ENCODE measurements at places on chromosomes 3 and 15. TPM values are rescaled to one million over a fixed set of nuclear protein-coding genes. Genes with fewer than 3 reads are reported as not detected.

DNA sequence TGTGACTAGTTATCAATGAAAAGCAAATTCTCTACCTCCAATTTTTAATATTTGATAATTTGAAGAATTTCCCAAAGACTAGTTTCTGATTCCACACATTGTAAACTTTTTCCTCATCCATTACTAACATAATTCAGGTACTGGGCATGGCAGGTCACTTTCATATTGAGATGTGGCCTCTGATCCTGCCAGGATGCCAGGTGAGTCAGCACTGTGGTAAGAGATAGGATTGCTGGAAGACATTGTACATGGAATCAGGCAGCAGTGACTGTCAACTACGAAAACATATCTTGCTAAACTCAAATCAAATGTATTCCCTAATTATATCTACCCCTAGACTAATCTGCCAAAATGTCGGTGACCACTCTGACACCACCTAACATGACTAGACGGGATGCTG lies 33.2 kb upstream of the POU1F1 start:
- H3K4me1 ChIP-seq = no peaks in the 10 kb centered on the region
- no peaks in the 10 kb centered on the region for H3K27me3 ChIP-seq
- no peaks in the 10 kb centered on the region for H3K36me3 ChIP-seq

DNA sequence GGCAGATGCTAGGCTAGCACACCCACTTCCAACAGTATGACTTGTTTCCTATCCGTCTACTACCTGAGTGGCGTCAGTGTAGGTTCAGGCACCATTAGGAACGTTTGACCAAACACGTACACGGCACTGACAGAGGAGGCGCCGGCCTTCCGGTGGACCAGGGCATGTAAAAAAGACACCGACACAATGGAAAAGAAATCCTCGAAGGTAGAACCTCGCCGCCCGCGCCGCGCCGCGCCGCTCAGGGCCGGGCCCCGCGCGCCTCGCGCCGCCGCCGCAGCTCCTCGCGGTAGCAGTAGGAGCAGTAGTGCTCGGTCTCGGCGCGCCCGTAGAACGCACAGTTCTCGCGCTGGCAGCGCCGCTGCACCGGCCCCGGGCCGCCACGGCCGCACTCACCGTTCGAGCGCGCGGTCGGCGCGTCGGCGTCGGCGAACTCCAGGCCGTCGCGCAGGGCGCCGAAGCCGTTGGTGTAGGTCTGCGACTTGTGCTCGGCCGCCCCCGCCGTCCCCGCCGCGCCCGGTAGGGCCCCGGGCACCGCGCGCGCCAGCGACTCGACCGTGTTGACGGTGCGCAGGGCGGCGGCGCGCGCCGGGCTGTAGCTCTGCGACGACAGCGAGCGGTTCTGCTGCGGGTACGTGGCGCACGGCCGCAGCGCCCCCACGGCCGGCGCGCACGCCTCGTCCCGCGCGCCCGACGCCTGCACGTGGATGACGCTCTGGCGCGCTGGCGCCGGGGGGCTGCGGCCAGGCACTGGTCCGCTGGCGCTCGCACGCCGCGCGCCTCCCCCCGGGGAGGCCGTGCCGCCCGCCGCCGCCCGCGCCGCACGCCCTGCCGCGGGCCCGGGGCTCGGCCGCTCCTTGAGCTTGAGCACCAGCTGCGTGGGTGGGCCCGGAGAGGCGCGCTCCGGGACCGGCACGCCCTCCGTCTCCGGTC lies 156.7 kb downstream of the KLF13 start:
- H3K4me3 ChIP-seq = peak overlapping the region; percentile 36
- no peaks in the 10 kb centered on the region for H3K36me3 ChIP-seq
- H3K4me1 ChIP-seq = no peaks in the 10 kb centered on the region
- no peak overlapping the region for H3K27ac ChIP-seq

DNA sequence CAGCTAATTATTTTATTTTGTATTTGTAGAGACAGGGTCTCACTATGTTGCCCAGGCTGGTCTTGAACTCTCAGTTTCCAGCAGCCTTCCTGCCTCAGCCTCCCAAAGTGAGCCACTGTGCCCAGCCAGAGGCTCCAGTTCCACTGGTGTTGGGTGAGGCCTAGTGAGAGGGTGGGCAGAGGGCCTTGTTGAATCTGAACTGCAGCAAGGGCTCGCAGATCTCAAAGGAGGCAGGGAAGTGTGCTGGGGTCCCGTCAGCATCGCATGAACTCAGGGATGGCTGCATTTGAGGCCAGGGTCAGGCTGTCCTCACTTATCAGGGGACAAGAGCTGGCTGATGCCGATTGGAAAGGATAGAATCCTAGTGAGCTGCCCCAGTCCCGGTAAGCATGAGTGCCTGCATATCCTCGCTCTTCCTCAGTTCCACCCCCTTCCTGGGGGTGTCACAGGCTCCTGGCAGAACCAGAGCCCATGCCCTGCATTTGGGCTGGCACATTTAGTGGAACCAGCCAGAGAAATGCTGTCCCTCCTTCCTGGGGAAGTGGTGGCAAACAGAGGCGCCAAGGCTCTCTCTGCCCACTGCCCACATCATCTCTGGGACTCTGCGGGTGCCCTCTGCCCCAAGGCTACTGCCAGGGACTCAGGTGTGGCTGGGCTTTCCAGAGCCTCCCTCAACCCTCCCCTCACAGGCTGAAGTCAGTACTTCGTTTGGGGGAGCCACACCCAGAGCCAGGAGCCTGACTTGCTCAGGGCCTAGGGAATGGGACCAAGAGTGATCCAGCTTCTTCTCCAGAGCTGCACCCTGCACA lies 24.1 kb downstream of the ALS2CL start:
- no peaks in the 10 kb centered on the region for H3K27me3 ChIP-seq
- H3K4me1 ChIP-seq = no peaks in the 10 kb centered on the region
- H3K4me3 ChIP-seq = no peak overlapping the region

DNA sequence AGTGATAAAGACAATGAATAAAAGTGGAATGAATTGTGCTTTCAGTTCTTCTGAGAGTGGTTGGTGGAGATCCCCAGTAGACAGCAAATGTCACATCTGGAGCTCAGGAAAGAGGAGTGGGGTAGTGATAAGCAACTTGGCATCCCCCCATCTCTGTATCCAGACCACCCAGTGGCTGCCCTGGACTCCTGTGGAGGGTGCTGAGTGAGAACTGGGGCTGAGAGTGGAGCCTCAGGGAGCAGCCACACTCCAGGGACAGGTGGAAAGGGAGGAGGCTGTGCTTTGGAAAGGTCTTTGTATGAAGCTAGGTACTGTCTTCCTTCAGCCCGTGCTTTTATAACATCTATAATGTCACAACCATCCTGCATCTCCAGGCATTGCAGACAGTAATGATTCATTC lies 85.6 kb upstream of the RASGRF1 start:
- H3K4me1 ChIP-seq = no peaks in the 10 kb centered on the region
- H3K27ac ChIP-seq = no peak overlapping the region
- no peak for DNase-seq
- no peaks in the 10 kb centered on the region for H3K27me3 ChIP-seq
- no peak overlapping the region for H3K4me3 ChIP-seq

GRCh38 chr15:100891307-100892012 lies 11.8 kb downstream of the ALDH1A3 start:
- no peaks in the 10 kb centered on the region for H3K27me3 ChIP-seq
- no peaks in the 10 kb centered on the region for H3K36me3 ChIP-seq
- H3K4me3 ChIP-seq = no peak overlapping the region
- no peak for DNase-seq
- H3K4me1 ChIP-seq = no peaks in the 10 kb centered on the region

Gene LINGO1
- total RNA-seq = 2.7 TPM

DNA sequence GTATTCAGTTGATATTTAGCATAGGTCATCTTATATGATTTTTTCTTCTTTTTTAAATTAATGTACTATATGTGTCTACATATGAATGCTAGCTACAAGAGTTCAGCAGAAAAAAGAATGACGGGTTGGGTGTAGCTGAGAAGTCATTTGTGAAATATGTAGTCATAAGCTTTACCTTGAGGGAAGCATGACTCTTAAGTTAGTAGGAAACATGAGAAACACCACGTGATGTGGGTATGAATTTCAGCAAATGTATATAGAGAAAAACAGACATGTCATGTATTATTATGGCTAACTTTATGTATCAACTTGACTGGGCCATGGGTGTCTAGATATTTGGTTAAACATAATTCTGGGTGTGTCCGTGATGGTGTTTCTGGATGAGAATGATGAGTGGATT lies 125.0 kb downstream of the RAP2B start:
- no peak overlapping the region for H3K4me3 ChIP-seq
- no peak for DNase-seq
- H3K27ac ChIP-seq = no peak overlapping the region
- no peaks in the 10 kb centered on the region for H3K27me3 ChIP-seq

GRCh38 chr15:95990833-95991232 lies 339.7 kb upstream of the NR2F2 start:
- no peaks in the 10 kb centered on the region for H3K27me3 ChIP-seq
- no peak for DNase-seq
- H3K36me3 ChIP-seq = no peaks in the 10 kb centered on the region
- H3K27ac ChIP-seq = no peak overlapping the region

Gene GOLIM4
- total RNA-seq = 19.7 TPM

- no peak overlapping the region for H3K27ac ChIP-seq
- H3K27me3 ChIP-seq = no peaks in the 10 kb centered on the region
- no peak overlapping the region for H3K4me3 ChIP-seq
- no peaks in the 10 kb centered on the region for H3K36me3 ChIP-seq
- no peaks in the 10 kb centered on the region for H3K4me1 ChIP-seq
- no peak for DNase-seq
Observed at GRCh38 chr3:21158861-21159542, 592.0 kb downstream of the ZNF385D start.

- peak overlapping the region; percentile 67 for H3K27ac ChIP-seq
- peaks cover 10% of the 10 kb centered on the region for H3K4me1 ChIP-seq
- DNase-seq = peak; percentile 33
- H3K4me3 ChIP-seq = peak overlapping the region; percentile 82
- no peaks in the 10 kb centered on the region for H3K36me3 ChIP-seq
Observed at GRCh38 chr3:23203708-23204330, 692 bp downstream of the UBE2E2 start.

Gene FEZF2
- total RNA-seq = not detected

- H3K36me3 ChIP-seq = no peaks in the 10 kb centered on the region
- H3K4me1 ChIP-seq = peaks cover 77% of the 10 kb centered on the region
- H3K27me3 ChIP-seq = no peaks in the 10 kb centered on the region
- no peak for DNase-seq
Observed at GRCh38 chr3:134239538-134239937, 11.1 kb downstream of the RYK start.

GRCh38 chr15:70566047-70566835 lies 197.1 kb downstream of the UACA start:
- no peak overlapping the region for H3K4me3 ChIP-seq
- H3K27me3 ChIP-seq = no peaks in the 10 kb centered on the region
- no peak overlapping the region for H3K27ac ChIP-seq
- DNase-seq = no peak
- no peaks in the 10 kb centered on the region for H3K4me1 ChIP-seq
- H3K36me3 ChIP-seq = no peaks in the 10 kb centered on the region

Gene C3orf22
- total RNA-seq = not detected

Gene RETNLB
- not detected for total RNA-seq

Gene PRRT3
- total RNA-seq = 0.30 TPM

Gene CYP19A1
- 1.2 TPM for total RNA-seq

DNA sequence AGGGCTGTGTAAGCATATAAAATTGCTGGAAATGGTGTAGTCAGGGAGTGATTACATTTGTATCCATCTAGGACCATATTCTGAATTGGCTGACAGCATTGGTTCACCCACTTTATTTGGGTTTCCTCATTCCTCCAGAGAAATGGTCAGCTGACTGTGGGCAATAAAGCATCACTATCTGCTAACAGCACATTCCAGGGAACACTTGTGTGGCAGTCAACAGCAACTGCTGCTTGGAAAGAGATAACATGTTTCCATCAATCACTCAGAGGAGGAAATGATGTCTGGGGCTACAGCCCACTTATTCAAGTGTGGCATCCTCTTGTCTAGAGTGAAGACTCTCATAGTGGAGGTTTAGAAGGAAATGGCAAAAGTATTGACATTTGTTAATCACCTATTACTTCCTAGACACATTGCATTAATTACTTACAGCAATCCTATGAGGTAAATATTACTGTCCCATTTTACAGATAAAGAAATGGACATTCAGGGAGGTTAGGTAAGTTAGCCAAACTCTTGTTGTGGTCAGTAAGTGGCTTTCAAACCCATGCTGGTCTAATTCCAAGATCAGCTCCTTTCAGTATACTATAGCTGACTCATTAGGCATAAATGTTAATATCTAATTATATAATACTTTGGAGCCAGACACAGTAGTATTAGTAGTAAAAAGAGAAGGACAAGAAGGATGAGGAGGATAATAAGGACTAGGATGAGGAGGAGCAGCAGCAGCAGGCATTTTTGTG lies 247.8 kb downstream of the ALCAM start:
- no peaks in the 10 kb centered on the region for H3K4me1 ChIP-seq
- no peak overlapping the region for H3K27ac ChIP-seq
- no peaks in the 10 kb centered on the region for H3K27me3 ChIP-seq
- DNase-seq = no peak

DNA sequence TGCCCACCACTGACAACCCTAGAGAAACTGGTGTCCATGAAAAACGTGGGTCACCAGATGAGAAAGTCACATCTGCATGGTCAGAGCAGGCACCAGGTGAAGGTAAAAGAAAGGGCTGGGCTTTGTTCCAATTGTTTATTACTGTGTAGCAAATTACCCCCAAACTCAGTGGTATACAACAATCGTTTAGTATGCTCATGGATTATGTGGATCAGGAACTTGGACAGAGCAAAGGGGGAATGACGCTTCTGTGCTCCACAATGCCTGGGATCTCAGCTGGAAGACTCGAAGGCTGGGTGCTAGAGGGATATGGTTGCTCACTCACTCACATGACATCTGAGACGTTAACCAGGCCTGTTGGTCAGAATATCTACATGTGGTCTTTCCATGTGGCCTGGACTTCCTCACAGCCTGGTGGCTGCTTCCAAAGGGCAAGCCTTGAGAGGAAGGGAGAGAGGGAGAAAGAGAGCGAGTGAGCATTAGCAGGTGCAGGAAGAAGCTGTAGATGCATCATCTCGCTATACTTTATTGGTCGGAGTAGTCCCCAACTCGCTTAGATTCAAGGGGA lies 44.9 kb downstream of the LPP start:
- H3K4me1 ChIP-seq = peaks cover 7% of the 10 kb centered on the region
- no peak overlapping the region for H3K27ac ChIP-seq
- no peak overlapping the region for H3K4me3 ChIP-seq
- no peak for DNase-seq
- H3K27me3 ChIP-seq = no peaks in the 10 kb centered on the region

Gene SCAANT1
- not detected for total RNA-seq

DNA sequence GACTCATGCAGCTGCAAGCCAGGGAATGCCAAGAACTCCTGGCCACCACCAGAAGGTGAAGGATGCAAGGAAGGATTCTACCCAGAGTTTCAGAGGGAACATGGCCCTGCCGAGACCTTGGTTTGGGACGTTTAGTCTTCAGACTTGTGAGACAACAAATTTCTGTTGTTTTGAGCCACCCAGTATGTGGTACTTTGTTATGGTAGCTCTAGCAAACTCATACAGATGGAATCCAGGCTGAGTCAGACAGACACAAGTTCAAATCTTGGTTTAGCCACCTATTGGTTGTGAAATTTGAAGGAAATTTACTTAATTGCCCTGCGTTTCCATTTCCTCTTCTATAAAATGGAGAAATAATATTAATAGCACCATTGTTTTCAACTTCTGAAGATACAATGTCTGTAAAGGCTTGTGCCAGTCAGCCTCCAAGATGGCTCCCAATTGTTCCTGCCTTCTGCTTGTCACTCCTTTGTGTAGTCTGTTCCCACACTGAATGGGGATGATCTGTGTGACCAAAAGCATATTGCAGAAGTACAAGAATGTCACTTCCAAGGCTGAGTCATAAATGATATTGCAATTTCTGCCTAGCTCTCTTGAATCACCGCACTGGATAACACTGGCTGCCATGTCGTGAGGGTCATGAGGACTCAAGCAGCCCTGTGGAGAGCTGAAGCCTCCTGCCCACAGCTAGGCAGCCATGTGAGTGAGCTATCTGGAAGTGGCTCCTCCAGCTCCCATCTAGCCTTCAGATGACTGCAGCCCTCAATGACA lies 223.5 kb upstream of the PROK2 start:
- no peaks in the 10 kb centered on the region for H3K4me1 ChIP-seq
- H3K4me3 ChIP-seq = no peak overlapping the region
- no peak overlapping the region for H3K27ac ChIP-seq
- no peaks in the 10 kb centered on the region for H3K27me3 ChIP-seq
